ENCODE measurements at places on chromosomes 2 and 18. TPM values are rescaled to one million over a fixed set of nuclear protein-coding genes. Genes with fewer than 3 reads are reported as not detected.

Gene SCG2
- total RNA-seq, result 12.5 TPM

Gene KCNG3
- total RNA-seq, result not detected

Gene HAAO
- total RNA-seq, result not detected

Gene UPP2
- not detected for total RNA-seq

Gene KIF5C
- total RNA-seq, result 0.37 TPM

Gene KCNK3
- 0.46 TPM for total RNA-seq

Gene M1AP
- total RNA-seq, result 0.05 TPM

Gene PROM2
- 0.30 TPM for total RNA-seq

Gene EN1
- 0.30 TPM for total RNA-seq

Gene ITGB1BP1
- total RNA-seq, result 29.1 TPM

Gene CCDC141
- total RNA-seq, result not detected

Gene ZDBF2
- 18.9 TPM for total RNA-seq

Gene MYL1
- not detected for total RNA-seq

Gene SLC9A4
- total RNA-seq, result not detected

Gene WNT6
- not detected for total RNA-seq

Gene NOTO
- not detected for total RNA-seq

Gene CSRNP3
- total RNA-seq, result 3.9 TPM

Gene SERPINB2
- total RNA-seq, result 4.8 TPM

Gene FAM237A
- not detected for total RNA-seq

Gene ELOA2
- not detected for total RNA-seq

Gene CFAP221
- total RNA-seq, result not detected

Gene INO80D
- 5.9 TPM for total RNA-seq

Gene TMEM37
- not detected for total RNA-seq

Gene LYG2
- total RNA-seq, result not detected

Gene CD8B2
- not detected for total RNA-seq

Gene RFX8
- total RNA-seq, result 3.3 TPM

Gene ACSL3
- total RNA-seq, result 172 TPM

Gene GATA6
- total RNA-seq, result 69.8 TPM

Gene ZNF396
- 0.65 TPM for total RNA-seq

Gene MREG
- total RNA-seq, result 2.7 TPM

Gene ARHGAP28
- total RNA-seq, result 0.30 TPM

Data from smooth muscle cell of the umbilical artery (primary cell).